ENCODE measurements at places on chromosomes 7 and 10.

DNA sequence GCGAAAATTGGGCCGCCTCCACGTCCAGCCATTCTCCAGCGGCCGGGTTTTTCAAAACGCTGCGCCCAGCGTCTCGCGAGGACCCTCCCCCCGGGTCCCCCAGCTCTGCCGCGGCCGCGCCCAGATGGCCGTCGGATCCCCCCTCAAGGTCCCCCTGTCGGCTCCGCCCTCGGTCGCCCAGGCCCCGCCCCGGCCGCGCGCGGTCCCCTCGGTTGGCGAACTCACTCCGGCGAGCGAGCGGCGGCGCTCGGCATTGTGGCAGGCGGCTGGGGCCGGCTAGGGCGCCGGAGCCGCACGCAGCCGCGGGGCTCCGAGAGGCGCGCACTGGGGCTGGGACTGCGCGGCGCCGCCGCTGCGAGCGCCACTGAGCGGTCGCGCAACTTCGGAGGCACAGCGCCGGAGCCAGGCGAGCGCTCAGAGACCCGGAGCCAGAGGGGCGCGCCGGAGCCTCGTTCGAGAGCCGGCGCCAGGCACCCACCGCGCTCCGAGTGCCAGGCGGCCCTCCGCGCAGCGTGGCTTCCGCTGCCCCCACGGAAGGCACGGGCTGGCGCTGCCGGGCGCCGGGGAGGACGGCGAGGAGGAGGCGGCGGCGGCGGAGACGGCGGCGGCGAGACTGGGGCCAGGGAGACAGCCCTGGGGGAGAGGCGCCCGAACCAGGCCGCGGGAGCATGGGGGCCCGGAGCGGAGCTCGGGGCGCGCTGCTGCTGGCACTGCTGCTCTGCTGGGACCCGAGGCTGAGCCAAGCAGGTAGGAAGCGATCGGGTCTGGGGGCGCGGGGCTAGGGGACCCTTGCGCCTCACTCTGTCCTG, at the start of gene UNC5B:
UNC5B (plus strand) TSS at position 253 of the 809 bp plus-strand sequence; CDS start at position 669, 416 bp downstream.
- DNase-seq = peak; percentile 52

GRCh38 chr10:104527013-104527412, 114.1 kb upstream of the SORCS3 start:
- DNase-seq = no peak

- no peak for DNase-seq
These were observed 136.1 kb upstream of the TARP start for GRCh38 chr7:38409531-38409930.

- no peak for DNase-seq
These were observed 319.6 kb downstream of the GLRX3 start for GRCh38 chr10:130455791-130456190.

DNA sequence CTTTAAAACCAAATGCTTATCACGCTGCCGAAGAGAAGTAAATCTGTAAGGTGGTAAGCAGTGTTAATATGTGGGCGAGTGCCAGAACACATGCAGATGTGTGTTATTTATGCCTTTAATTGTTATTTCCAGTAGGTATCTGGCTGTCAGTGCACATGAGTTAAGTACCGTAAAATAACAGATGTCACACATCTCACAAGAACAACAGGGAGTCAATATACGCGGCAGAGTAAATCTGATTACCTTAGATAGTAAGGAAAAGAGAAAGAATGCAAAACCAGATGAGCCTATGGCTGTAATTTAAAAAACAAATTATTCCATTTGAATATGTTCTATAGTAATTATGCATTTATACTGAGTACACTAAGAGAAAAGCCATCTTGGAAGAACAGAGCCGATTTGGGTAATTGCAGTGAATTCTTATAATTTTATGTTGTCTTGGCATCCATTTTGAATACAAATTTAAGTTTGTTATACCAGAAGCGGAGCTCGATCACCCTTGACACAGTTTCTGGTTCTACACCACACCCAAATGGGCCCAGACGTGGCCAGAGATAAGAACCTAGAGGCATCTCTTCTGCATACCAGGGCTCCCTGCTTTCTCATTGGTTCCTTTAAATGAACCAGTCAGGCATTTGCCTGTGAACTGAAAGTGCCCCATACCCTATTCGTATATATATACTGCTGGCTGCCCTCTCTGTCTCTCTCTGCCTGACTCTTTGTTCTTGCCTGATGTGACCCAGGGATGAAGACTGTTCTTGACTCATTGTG, 34.8 kb downstream of the DNAJB9 start:
- no peak for DNase-seq

- DNase-seq = no peak
These were observed 18.9 kb downstream of the LMOD2 start for GRCh38 chr7:123674399-123675180.

DNA sequence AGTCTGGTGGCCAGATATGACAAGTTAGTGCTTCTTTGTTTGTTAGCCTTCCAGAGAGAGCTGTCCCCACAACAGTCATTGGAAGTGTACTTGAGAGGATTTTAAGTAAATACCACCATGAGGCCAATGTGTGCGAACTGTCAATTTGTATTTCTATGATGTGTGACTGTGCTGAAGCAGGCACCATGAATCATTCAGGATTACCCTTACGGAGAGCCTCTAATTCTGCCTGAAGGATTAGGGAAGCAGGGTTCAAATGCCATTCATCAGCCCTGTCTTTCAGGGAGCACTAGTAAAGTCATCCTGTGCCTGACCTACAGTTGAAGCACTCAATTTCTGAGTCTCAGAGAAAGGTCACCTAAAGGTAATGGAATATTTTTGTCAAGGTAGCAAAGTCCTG, 109.3 kb downstream of the GATA3 start:
- DNase-seq = no peak

DNA sequence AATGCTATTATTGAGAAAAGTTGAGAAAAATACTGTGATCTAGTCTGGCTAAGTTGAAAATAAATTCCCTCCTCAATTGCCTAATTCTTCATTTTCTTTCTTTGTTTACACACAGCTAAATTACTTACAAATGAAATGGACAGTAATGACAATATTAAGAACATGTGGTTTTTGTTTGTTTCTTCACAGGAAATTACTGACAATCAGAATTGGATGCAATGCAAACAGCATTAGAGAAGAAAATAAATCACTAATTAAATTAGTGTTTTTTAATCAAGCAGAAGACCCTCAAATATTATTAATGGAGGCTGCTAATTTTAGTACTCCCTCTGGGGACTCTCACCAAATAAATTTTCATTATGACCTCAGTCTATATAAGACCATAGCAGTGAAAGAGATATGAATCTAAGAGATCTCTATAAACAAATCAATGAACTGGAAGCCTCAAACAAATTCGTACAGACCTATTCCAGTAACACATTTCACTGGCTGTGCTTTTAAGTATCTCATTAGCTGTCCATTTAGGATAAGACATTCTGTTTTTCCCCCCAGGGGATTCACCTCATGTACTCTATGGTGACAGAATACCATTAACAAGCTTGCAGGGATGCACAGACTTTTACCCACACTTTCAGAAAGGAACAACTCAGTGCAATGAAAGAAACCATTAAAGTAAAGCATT, 202.0 kb upstream of the DGKB start:
- no peak for DNase-seq

- DNase-seq = no peak
These were observed 8.7 kb downstream of the ABLIM1 start for GRCh38 chr10:114649217-114649903.

GRCh38 chr10:91597197-91597881, 35.5 kb downstream of the PPP1R3C start:
- DNase-seq = no peak

DNA sequence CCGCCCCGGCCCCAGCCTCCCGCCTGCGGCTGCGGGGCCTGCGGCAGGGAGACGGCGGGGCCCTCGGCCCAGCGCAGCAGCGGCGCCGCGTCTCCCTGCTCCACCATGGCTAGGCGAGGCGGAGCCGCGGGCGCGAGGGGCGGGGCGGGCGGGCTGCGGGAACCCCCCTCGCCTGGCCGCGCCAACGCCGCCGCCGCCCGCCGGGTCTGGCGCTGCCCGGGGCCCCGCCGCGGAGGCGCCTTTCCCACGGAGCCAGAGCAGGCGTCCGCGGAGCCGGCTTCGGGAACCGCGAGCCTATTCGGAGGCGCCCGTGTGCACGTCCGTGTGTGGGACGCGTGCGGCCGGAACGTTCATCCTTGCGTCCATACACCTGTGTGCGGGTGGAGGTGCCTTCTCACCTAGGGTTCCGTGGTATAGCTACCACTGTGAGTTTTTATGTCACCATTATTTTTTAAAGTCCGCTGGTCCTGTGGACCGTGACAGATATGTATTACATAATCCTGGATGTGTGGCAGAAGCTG, at the start of gene DENND11:
DENND11 (minus strand) TSS at position 120 of the 521 bp plus-strand sequence; CDS start at position 107, 13 bp downstream.
- DNase-seq = peak; percentile 14

DNA sequence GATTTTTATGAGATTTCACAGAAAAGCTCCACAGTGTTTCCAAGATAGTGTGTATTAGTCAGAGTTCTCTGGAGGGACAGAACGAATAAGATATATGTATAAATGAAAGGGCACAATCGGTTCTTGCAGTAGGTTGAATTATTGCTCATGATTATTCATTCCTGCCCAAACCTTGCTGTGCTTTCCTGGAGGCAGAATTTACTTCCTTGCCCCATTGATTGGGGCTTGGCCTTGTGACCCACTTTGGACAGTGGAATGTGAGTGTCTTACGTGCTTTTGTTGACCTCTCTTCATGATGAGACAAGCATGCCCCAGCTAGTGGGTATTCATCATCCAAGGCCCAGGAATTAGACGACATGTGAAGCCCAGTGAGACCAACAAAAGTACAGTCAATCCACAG, 53.0 kb upstream of the ABCB5 start:
- no peak for DNase-seq

GRCh38 chr10:99435986-99436638, 5.7 kb upstream of the GOT1 start:
- no peak for DNase-seq

GRCh38 chr10:91555455-91555854, 77.4 kb downstream of the PPP1R3C start:
- DNase-seq = no peak

GRCh38 chr7:140084972-140085371, 22.2 kb upstream of the PARP12 start:
- DNase-seq = no peak

- no peak for DNase-seq
These were observed 108.0 kb downstream of the MBL2 start for GRCh38 chr10:52664629-52665028.

- no peak for DNase-seq
These were observed 121.1 kb downstream of the CXCL12 start for GRCh38 chr10:44263771-44264170.

DNA sequence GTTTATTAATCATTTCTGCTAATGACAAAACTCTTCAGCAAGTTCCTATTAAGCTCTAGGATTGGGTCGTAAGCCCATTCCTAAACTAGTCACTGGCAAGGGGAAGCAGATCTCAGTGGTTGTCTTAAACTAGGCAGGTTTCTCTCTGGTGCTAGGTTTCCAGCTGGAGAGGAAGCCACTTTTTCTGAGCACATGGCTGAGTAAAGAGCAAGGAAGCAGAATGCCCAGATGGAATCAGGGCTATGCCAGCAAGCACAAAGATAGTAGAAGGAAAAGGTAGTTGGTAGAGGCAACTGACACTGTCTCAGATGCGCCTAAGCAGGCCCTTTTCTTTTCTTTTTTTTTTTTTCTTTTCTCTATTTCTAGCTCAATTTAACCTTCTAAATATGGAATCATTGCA, 224.9 kb downstream of the EXOC4 start:
- DNase-seq = no peak

DNA sequence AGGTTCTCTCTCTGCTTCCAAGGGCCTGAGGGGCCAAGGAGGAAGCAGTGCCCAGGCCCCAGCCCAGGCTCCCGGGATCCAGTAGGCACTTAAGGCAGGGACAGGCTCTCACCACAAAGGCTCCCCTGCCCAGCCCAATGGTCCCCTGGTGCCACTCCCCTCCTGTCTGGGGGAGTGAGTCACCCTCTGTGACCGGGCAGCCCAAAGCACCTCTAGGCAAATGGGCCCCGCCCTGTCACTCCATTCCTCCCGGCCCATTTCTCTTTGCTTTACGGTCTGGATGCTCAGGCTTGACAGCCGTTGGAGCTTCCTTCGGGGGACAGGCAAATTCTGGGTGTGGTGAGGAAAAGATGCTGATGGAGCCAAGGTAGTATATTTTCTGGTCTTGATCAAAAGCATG, at the start of gene CALHM3:
CALHM3 (minus strand) TSS at position 106 of the 400 bp plus-strand sequence. CDS start 208 bp downstream, outside the sequence.
- no peak for DNase-seq

- DNase-seq = no peak
These were observed 880.0 kb upstream of the LRRTM3 start for GRCh38 chr10:66045859-66046258.

GRCh38 chr10:52679117-52679516, 93.5 kb downstream of the MBL2 start:
- DNase-seq = no peak

GRCh38 chr10:112949875-112950507, at the start of gene TCF7L2:
Gene TCF7L2 (plus strand): TSS chr10:112950247. CDS start chr10:112950757, 510 bp downstream.
- DNase-seq = no peak

- no peak for DNase-seq
These were observed 105.0 kb downstream of the OTUD1 start for GRCh38 chr10:23543691-23544380.

GRCh38 chr10:105063796-105064195, 422.7 kb downstream of the SORCS3 start:
- peak; percentile 2 for DNase-seq

DNA sequence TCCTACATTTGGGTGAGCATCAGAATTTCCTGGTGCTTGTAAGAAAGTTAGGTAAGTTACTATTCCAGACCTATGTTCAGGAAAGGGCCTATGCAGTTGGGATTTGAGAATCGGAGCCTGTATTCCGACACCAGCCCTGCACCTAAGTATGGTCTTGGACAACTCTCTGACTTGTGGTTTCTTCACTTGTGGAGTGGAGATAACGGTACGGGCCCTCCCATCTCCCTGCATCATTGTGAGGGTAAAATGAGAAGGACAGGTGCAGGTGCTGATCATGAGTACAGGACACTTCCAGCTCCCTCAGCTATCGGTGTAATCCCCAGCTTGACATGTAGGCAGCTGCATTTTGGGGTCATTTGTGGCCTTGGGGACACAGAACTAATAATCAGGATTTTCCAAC, 138.3 kb upstream of the NAMPT start:
- DNase-seq = no peak

GRCh38 chr7:143417734-143418383, 9.2 kb upstream of the EPHA1 start:
- no peak for DNase-seq

DNA sequence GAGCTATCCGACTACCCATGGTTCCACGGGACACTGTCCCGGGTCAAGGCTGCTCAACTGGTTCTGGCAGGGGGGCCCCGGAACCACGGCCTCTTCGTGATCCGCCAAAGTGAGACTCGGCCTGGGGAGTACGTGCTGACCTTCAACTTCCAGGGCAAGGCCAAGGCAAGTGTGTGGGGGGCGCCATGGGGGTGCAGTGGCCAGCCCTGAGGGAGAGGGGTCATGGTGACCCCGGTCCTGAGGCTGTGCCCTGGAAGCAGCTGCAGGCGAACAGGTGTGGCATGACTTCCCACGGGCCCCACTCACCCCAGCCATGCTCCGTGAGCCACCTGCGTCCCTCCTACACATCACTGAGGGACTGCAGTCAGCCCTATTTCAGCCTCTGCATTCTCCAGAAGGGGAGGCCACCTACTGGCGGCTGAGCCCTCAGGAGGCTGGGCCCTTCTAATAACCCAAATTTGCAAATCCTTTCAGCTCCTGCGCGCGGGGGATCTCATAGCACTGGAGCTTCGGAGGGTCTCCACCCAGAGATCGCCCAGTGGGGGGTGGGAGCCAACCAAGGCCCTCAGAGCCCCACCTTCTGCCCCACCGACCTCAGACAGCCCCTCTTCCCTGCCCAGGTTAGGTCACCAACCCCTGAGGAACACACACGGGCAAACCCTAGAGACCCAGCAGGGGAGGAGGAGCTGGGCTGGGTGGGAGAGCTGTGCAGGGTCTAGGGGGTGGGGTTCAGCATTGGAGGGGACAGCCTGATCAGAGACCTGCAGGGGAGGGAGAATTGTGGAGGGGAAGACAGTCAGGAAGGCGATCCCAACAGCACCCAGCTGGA, 30.8 kb downstream of the SH2B2 start:
- DNase-seq = no peak

- DNase-seq = no peak
These were observed 10.2 kb upstream of the ZNF467 start for GRCh38 chr7:149783386-149784250.

All from activated CD4-positive, alpha-beta T cell treated with anti-CD3 and anti-CD28 coated beads for 24 hours (primary cell).